ENCODE measurements at places on chromosomes 12 and 14.

DNA sequence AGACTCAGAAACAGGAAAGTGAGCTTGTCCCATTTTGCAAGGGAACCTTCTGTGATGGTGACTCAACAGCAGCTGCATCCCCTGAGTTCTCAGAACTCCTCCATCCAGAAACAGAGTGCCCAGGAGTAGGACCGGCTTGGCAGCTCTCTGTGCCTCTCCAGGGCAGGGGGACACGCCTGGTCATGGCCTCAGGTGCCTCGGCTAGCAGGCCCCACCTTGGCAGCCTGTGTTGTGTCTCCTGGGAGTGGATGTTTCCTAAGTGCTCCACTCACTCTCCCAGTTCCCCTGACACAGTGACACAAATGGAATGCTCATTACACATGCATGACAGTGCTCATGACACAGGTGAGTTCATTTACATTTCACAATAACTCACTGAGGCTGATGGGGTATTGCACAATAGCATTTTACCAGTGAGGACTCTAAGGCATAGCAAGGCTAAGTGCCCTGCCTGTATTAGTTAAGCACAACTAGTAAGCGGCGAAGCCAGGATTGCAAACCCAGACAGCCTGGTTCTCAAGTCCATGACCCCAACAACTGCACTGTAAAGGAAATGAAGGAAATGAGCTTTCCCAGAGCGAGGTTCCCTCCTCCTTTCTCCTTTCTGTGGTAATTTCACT lies 47.4 kb downstream of the CALM1 start:
- DNase-seq, result no peak

DNA sequence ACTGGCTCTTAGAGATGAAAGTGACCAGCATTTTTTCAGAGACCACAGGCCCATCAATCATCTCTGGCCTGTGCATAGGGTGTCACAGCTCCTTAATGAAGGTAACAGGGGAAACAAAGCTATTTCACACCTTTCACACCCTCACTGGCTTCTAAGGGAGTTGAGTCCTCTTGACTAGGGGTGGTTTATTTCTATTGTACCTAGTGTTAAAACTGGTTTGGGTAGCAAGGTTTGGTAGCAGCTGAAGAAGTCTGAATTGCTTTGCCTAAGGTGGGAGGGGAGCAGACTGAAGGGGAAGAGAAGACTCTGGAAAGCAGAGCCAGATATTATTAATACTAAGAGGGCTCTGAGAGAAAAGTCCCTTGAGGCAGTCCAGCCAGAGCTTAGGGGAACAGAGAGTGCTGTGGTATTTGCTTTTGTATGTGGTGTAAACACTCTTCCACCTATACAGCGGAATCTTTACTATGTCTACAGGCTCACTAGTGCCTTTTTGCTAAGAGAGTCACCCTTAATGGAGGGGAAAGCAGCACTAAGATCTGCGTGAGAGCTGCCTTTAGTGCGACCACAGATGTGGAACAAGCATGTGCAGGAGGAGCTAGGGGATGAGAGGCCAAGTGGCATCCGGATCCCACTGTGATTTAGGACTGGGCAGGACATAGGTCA lies 95.8 kb downstream of the STXBP6 start:
- no peak for DNase-seq

GRCh38 chr12:109476807-109477184 lies 304 bp downstream of the KCTD10 start:
- no peak for DNase-seq

DNA sequence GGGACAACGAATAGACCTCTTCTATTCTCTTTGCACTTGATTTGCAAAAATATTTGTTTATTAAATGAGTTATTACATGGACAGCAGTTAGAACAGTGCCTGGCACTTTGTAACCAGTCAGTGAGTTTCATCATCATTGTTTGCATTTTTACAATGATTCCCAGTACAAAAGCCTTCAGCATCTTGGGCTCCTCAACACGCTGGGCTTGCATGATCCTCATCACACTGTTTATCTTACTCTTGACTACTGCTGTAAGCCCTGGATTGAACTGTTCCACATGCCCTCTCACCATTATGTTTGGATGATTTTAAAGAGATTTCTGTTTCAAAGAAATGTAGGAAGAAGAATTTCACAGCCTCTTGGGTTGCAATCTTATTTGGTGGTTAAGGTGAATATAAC lies 204.3 kb downstream of the PELI2 start:
- DNase-seq, result no peak

Measured in BE2C (cell line).